Nephron progenitor cell (in vitro differentiated cells): ENCODE measurements at places on chromosomes 2 and 18.
A peak's percentile ranks its signal among the peaks of the same experiment; 100 is the strongest.

DNA sequence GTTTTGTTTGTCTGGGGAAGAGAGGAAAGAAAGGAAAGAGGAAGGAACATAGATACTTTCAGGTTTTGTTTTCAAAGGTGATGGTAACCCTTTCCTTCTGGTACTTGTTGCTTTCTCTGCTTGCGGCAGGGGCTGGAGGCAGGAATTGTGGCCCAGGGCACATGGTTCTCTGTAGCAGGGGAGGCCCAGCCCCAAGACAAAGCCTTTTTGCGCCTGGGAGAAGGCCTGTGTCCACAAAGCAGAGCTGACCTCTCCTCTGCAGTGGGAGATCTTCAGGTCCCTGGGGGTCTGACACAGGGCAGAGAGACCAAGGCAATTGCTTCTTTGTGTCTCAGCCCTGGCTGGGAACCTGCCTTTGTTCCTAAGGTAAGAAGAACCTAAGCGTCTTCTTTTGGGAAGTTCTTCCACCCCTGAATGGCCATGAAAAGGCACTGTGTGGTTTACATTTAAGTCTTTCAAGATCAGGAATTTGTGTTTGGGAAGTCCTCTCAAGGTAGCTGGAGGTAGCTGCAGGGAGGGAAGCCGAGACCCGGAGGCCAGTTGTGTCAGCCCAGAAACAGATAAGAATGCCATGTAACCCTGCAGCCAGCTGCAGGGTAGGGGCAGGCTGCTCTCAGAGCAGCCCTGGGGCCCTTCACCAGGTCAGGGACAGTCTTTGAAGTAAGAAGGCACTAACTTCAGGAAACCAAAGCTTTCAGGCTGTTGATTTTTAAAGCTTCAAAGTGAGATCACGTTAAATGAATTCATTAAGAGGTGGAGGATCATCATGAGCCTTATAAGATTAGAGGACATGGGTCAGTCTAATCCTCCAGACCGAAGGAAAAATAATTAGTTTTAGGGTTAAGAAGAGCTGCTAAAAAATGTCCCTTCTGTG is 119.3 kb downstream of the STPG4 start:
- no peak for DNase-seq
- peak overlapping the region; percentile 0 for H3K4me3 ChIP-seq
- H3K27ac ChIP-seq, result peak overlapping the region; percentile 100
- H3K27me3 ChIP-seq, result no peaks in the 10 kb centered on the region
- H3K4me1 ChIP-seq, result peaks cover 79% of the 10 kb centered on the region

DNA sequence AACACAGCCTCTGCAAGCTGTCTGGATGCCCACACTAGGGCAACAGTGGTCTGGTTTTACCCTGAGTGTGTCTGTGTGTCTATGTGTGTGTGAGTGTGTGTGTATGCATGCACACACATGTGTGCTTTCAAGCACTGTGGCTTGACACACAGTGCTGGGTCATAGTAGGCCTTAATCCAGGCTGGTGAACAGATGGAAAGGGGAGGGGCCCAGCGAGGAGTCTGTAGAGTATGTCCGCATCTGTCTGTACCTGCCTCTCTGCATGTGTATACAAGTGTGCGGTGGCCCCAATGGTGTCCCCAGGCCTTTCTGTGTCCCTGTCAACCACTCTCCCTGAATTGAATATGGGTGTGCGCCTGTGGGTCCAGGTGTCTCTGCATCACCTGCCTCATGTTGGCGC is 9.3 kb upstream of the KCNIP3 start:
- H3K4me3 ChIP-seq, result no peak overlapping the region
- no peak for DNase-seq
- H3K4me1 ChIP-seq, result no peaks in the 10 kb centered on the region
- peaks cover 7% of the 10 kb centered on the region for H3K27me3 ChIP-seq

DNA sequence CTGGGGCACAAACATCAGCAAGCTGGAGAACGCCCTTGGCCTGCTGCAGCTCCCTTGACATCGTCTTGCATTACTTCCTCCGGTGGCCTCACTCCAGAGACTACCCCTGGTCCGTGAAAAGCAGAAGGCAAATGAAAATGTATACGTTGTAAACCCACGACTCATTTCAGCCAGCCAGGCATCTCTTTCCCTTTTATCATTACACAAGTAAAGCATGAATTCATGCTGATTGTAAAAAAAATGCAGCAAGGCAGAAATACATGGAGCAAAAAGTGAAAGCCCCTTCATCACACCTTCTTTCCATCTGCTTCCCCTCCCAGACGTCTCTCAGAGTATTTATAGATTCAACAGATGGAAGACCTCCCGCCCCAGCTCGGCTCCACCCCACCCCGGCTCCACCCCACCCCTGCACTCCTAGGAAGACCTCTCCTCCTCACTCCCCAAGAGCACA is 41.6 kb upstream of the RALBP1 start:
- H3K36me3 ChIP-seq, result peaks cover 6% of the 10 kb centered on the region
- DNase-seq, result no peak
- H3K4me1 ChIP-seq, result peaks cover 38% of the 10 kb centered on the region
- H3K4me3 ChIP-seq, result no peak overlapping the region

DNA sequence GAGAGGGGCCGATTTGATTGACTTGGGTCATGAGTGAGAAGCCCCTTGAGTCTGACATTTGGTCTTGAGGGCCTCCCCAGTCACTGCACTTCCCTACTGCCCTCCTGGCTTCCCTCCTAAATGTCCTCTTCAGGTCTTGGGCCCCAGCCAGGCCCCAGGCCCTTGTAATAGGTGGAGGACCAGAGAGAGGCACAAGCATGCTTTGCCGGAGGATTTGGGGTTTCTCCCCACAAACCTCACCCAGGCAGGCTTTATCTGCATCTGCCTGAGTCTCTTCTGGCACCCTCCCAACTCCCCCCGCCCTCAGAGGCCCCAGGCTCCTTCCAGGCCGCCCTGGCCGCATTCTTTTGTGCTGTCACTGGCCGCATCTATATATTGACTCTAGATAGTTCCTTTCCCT is 270.7 kb downstream of the HAUS1 start:
- H3K36me3 ChIP-seq, result peaks cover 26% of the 10 kb centered on the region
- H3K27ac ChIP-seq, result no peak overlapping the region
- no peak overlapping the region for H3K4me3 ChIP-seq
- peaks cover 6% of the 10 kb centered on the region for H3K27me3 ChIP-seq
- H3K4me1 ChIP-seq, result peaks cover 28% of the 10 kb centered on the region
- no peak for DNase-seq

DNA sequence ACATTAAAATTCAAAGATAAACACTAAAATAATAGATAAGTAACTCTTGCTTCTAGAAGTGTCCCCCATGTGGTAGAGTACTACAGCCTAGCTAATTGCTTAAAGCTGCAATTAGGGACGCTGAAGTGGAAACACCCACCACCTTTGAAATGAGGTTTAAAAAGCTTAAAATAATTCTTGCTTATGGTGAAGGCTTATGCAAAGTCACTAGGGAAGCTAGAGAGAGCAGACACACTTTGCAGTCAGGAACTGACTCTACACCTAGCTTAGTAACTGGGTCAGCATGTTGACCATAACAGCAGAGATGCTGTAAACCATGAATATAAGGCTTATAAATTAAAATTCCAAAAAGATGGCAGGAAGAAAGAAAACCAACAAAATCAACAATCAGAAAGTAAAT is 65.4 kb upstream of the DSG1 start:
- H3K4me1 ChIP-seq, result peaks cover 46% of the 10 kb centered on the region
- H3K27me3 ChIP-seq, result peaks cover 7% of the 10 kb centered on the region
- no peaks in the 10 kb centered on the region for H3K36me3 ChIP-seq
- H3K4me3 ChIP-seq, result no peak overlapping the region

DNA sequence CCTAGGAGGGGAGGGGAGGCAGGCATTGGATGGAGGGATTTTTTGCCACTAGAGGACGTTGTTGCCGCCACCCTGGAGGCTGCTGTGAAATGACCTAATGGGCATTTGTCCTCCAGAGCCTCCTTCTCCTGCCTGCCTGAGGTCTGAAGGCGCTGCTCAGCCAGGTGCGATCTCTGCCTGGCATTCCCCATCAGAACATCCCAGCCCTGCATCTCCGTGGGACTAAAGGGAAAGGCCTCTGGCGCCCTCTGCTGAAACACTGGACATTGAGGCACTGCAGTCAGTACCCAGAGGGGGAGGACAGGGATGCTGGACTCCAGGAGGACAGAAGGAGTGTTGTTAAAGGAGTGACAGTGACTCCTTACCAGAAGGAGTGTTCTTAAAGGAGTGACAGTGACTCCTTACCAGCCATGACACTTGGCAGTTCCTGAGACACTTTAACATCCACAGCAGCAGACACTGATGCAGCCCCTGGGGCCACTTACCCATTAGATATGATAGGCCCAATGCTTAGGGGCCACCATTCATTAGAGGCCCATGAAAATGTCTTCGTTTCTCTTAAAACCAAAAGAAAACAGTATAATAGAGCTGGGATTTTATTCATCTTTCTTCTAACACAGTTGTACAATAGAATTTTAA is 17.0 kb downstream of the THNSL2 start:
- peaks cover 11% of the 10 kb centered on the region for H3K27me3 ChIP-seq

GRCh38 chr2:41207578-41207977 is 755.7 kb upstream of the SLC8A1 start:
- no peaks in the 10 kb centered on the region for H3K4me1 ChIP-seq
- H3K27me3 ChIP-seq, result no peaks in the 10 kb centered on the region
- DNase-seq, result no peak

- H3K4me3 ChIP-seq, result no peak overlapping the region
- no peaks in the 10 kb centered on the region for H3K36me3 ChIP-seq
- H3K27me3 ChIP-seq, result no peaks in the 10 kb centered on the region
- no peaks in the 10 kb centered on the region for H3K4me1 ChIP-seq
- DNase-seq, result no peak
Observed at GRCh38 chr2:137862651-137863050, 101.6 kb upstream of the HNMT start.

- H3K36me3 ChIP-seq, result no peaks in the 10 kb centered on the region
- peaks cover 24% of the 10 kb centered on the region for H3K27me3 ChIP-seq
- DNase-seq, result no peak
- H3K27ac ChIP-seq, result no peak overlapping the region
- H3K4me3 ChIP-seq, result no peak overlapping the region
Observed at GRCh38 chr2:68992341-68992740, 17.9 kb downstream of the GKN1 start.

DNA sequence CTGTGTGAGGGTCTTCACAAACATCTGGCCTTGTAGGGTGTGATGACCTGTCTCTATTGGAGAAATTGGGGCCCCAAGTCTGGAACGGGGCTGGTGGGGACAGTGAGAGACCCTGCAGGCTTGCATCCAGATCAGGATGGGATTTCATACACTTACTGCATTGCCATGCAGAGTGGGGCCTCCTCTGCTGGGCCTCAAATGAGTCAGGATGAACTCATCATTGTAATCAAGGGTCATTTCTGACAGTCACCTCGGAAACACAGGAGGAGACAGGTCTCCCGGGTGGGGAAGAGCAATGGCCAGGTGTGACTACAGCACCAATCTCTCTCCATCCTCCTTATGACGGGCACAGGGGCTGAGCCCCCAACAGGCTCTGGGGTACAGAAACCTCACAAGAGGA is 48.1 kb upstream of the GALR1 start:
- DNase-seq, result no peak
- no peak overlapping the region for H3K4me3 ChIP-seq
- no peaks in the 10 kb centered on the region for H3K4me1 ChIP-seq
- peaks cover 6% of the 10 kb centered on the region for H3K27me3 ChIP-seq

DNA sequence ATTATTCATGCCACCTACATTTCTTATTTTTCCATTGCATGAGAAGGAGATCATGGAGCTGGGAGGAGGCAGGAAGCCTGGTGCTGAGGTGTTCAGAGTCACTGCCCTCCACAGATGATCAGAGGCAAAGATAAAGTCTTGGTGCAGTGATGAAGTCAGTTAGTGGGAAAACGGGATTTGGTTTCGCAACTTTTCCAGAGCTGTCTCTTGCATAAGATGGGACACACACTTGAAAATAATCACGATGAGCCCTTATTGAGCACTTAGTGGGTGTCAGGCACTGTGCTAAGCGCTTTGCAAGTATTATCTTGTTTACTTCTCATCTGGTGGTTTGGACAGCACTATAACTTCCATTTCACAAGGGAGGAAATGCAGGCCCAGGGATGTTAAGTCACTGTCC is 222.1 kb upstream of the SMAD2 start:
- H3K36me3 ChIP-seq, result no peaks in the 10 kb centered on the region
- peaks cover 14% of the 10 kb centered on the region for H3K27me3 ChIP-seq
- DNase-seq, result no peak
- no peak overlapping the region for H3K4me3 ChIP-seq
- H3K4me1 ChIP-seq, result peaks cover 11% of the 10 kb centered on the region

GRCh38 chr2:46995844-46996243 is 80.2 kb upstream of the MCFD2 start:
- peaks cover 10% of the 10 kb centered on the region for H3K27me3 ChIP-seq
- peaks cover 22% of the 10 kb centered on the region for H3K36me3 ChIP-seq
- H3K27ac ChIP-seq, result no peak overlapping the region
- no peak for DNase-seq
- H3K4me3 ChIP-seq, result no peak overlapping the region
